Urothelium cell line (cell line): ENCODE measurements at places on chromosomes 2 and 18.

DNA sequence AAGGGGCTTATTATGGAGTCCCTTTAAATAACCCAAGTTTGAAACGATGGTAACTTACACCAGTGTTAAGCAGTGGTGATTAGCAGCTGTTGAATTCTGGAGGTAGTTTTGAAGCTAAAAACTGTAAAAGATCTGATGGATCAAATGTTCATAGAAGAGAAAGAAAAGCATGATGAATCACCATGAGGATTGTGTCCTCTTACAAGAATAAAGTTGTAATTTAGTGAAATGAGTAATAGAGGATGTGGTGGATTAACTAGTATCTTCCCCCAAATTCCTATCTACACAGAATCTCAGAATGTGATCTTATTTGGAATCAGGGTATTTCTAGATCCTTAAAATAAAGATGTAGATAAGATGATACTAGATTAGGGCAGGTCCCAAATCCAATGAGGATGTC, 1138.2 kb upstream of the TMEFF2 start:
- no peak for DNase-seq

GRCh38 chr18:56210520-56210919, 427.9 kb downstream of the TXNL1 start:
- DNase-seq, result no peak

- DNase-seq, result no peak
These were observed 112.0 kb upstream of the CD226 start for GRCh38 chr18:70059684-70060083.

DNA sequence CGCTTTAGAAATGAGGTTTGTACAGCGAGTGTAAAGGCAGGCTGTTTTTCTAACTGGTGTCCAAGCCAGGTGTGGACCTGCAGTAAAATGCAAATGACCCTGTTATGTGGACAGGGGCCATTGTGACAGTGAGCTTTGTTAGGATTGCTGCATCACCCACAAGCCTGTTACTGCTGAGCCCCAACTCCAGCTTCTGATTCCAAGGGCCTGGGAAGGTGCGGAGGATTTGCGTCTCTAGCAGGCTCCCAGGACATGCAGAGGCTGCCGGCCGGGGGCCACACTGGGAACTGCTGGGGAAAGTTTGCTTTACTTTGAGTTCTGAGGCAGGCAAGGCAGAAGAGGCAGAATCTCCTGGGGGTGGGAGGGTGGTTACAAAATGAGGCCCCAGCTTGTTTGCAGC, 164.1 kb downstream of the GLI2 start:
- DNase-seq, result no peak

- DNase-seq, result peak; percentile 26
These were observed 94.6 kb downstream of the NYAP2 start for GRCh38 chr2:225494100-225494459.

DNA sequence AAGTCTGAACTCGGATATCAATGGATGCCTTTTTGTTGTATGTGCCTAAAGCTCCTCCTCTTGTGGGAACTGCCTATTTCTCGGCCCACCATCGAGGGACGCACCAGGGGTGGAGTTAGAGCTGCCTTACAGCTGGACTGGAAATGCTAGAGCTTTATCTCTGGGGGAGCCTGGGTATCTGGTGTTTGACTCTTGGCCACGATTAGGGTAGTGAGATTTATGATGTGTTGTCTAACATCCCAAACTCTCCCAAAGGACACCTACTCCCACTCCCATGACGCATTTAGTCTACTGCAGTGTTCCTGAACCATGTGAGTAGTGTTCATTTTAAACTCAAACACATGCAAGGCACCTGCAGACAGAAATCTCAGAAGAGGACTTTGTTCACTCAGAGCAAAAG, 594.8 kb downstream of the METTL4 start:
- no peak for DNase-seq

DNA sequence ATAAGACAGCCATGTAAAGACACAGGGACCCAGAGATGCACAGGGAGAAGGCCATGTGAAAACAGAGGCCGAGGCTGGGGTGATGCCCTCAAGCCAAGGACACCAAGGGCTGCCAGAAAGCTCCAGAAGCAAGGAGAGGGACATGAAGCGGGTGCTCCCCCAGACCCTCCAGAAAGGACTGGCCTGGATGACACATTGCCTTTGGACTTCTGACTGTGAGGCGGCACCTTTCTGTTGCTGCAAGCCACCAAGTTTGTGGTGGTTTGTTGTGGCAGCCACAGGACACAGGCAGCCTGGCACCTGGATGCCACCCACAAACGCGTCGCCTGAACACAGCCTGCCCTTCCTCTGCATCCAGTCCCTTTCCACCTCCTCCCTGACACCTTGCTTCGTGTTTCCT, 67.1 kb downstream of the RHOB start:
- no peak for DNase-seq

- DNase-seq, result no peak
These were observed 152.2 kb downstream of the SMAD7 start for GRCh38 chr18:48798334-48799245.

DNA sequence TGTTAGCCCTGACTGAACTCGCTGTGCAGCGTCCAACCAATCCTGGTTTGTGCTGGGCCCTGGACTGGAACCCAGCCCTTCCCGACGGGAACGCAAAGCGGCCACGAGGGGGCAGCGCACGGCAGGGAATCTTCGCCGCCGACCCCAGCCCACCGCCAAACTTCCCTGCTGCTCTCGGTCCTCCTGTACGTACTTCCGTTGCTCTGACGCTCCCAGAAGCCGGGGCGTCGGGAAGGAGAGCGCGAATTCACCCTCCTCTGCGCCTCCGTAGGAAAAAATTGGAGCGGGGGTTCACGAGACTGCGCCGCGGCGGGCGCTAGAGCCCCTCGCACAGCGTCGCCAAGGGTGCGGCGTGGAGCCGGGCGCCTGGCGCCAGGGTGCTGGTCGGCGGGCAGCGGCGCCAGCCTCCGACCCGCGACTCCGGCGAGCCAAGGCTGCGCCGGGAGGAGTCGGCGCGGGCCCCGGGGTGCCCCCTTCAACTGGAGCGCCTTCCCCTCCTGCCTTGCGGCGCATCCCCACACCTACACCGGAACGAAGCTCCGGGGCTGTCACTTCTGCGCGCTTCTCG, 873 bp upstream of the SH3RF3 start:
- peak; percentile 94 for DNase-seq

DNA sequence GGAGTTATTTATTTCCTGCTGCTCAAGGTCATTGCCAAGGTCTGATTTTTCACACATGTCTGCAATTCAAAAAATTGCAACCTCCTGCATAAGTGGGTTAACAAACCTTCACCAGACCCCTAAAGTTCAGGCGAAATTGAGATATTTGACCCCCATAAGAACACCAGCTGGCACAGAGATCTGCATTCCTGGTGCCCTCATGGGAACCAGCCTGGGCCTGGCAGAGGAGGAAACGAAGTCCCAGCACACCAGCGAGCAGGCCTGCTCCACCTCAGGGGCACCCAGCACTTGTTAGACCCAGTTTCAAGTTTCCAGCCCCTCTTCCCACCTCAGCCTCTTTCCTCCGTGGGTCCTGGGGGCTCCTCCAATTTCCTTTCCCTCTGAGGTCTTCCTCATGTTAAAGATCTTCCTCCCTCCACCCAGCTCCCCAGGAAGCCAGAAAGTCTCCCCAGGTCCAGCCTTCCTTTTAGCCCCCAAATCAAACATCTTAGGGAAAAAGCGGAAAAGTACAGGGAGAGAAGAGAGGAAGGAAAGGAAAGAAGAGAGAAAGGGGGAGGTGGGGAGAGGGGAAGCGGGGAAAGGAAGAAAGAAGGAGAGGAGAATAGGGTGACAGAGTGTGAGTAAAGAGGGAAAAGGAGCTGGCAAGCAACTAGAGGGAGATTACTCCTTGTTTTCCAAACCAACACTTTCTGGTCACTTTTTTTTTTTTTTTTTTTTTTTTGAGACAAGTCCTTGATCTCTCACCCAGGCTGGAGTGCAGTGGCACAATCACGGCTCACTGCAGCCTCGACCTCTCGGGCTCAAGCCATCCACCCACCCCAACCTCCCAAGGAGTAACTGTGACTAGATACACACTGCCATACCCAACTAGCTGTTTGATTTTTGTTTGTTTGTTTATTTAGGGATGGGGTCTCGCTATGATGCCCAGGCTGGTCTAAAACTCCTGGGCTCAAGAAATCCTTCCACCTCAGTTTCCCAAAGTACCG, 3.9 kb upstream of the C2orf72 start:
- DNase-seq, result no peak

- DNase-seq, result no peak
These were observed 61.6 kb downstream of the DNER start for GRCh38 chr2:229652796-229653195.

DNA sequence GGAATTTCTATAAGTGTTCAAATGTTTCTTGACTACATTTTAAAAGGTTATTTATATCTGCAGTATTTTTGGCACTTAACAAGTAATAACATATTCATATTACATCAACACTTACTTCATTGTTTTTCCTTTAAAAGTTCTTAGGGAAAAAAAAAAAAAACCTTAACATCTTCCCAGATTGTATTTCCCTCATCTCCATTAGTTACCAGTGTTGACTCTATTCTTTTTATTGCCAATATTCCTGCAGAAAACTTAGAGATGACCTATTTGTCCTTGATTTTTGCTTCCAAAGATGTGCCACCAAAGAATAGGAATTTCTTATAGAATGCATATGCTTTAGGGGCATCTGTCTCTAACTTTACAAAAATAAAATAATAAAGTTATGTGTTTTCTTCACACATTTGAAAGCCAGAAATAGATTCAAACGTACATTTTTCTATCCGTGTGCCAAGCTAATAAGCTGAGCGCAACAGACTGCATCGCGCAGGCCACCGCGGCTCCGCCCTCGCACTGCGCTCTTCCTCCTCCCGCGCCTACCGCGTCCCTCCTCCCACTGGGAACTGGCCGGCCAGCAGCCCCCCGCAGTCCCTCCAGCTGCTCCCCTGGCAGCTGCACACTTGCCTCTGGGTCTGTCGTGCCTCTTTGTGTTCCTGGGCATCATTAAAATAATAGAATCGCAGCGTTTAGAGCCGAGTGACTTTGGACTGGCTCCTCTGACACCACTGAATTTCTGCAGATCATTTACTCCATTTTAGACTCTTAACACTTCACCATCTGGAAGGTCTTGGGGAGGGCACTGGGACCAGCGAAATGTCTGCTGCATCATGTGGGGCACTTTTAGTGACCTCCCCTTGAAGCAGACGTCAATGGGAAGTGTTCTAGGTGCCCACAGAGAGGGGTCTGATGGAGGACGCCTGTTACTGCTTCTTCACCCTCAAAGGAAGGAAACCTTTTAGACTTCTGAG, 21.2 kb upstream of the NAB1 start:
- DNase-seq, result no peak

- no peak for DNase-seq
These were observed 81.5 kb upstream of the CD226 start for GRCh38 chr18:70029163-70029562.

DNA sequence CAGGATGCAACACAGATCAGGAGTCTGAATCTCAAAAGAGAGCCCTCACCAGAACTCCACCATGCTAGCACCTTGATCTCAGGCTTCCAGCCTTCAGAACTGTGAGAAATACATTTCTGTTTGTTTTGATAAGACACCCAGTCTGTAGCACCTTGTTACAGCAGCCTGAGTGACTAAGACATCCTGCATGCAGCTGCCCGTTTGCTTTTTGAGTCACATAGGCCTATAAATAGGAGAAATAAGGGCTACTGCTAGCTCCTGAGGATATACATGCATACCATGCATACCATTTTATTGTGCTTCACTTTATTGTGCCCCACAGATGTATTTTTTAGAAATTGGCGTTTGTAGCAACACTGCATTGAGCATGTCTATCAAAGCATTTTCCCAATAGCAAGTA, 337.8 kb downstream of the CDH2 start:
- peak; percentile 33 for DNase-seq

DNA sequence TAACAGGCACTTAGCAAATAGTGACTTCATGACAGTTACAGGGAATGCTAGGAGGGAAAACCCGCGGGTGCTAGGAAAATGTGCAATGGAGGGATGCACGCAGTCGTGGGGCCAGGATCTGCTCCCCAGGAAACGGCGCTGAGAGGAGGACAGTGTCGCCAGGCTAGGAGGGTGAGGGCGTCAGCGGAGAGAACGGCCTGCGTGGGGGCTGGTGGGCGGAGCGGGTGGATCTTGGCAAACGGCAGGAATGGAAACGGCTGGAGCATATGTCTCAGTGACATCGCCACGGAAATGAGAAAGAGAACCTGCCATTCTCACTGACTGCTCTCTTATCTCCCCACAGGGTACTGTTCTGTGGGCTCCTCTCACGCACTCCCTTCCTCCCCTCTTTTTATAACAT, 478.5 kb upstream of the ID2 start:
- no peak for DNase-seq

GRCh38 chr2:170408461-170409163, 230.7 kb downstream of the MYO3B start:
- no peak for DNase-seq

DNA sequence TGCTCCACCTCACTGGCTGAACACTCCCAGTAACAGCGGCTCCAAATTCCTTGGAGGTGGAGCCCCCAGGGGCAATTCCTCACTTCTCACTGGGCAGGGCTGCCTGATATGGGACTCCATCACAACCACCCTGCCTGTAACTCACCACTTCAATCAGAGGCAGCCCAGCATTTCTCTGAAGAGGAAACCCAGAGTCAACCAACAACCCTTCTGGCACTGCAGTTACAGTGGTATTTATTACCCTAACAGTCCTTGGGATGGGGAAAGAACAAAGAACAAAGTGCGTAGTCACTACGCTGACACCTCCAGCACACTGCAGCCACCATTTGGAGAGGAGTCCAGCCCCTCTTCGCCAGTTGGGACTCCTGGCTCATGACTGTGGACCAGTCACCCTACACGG, 85.7 kb upstream of the GALNT13 start:
- no peak for DNase-seq

DNA sequence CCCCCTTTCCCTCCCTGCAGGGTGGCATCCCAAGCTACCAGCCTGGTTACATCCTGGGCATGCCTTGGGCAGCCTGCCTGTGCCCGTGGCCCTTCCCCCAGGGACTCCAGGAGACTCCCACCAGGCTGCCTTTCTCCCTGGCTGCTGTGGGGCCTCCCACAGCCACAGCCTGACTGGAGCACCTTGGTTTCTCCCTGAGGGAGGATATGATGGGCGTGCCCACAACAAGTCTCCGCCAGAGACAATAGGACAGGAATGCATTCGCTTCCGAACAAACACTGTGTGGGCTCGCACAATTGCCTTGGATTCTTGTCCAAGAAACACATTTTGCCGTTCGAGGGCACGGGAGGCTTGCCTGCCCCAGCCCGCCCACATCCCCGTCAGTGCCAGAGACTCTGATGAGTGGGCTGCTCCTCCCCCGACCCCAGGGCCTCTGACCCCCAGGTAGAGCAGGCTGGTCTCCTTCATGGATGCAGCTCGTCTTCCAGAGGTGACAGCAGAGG, 102.1 kb downstream of the SMAD7 start:
- peak; percentile 58 for DNase-seq

DNA sequence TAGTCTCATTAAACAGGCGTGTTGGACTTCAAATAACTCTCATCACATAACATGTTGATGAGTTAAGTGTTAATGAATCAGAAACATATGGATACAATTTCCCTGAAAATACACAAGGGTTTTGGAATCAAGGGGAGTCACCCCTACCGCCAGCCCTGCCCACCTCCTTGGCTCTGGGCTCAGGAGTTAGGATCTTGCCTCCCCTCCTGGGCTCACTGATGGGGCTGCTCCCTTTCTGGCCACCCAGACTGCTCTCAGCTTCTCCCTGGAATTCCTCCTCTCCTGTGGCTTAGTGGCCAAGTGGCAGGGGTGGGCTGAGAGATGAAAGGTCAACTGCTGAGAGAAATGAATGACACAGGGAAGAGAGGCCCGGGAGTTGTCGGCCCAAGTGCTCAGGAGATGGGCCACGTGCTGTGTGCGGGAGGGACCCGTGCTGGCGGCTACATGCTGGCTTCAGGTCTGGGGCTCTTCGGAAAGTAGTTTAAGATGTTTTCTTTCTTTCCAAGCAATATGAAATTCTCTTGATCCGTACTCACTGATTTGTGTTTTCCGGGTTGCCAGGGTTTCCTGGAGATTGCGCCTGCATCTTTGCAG, 55.8 kb upstream of the TNP1 start:
- no peak for DNase-seq
